ENCODE measurements at places on chromosomes 3 and 15. TPM values are rescaled to one million over a fixed set of nuclear protein-coding genes. Genes with fewer than 3 reads are reported as not detected.

Gene GABRR3
- 0.31 TPM for total RNA-seq

Gene EPHB1
- not detected for total RNA-seq

DNA sequence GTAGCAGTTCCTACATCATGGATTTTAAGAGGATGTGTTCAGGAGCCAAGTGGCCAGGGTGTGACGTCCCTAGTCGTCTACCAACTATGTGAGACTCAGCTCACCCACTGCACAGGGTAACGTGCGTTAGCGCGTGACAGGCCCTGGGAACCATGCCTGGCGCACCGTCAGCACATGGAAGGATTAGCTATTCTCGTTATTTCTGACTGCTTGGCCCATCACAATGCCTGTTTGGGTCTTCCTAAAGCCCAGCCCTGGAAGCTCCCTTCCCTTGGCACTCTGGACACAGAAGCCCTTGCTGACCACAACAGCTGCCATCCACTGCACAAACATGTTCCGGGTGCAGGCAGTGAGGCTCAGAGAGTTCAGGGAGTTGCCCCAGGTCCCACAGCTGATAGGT, 91.0 kb upstream of the RPL32 start:
- H3K27ac ChIP-seq: no peak overlapping the region
- H3K36me3 ChIP-seq: peaks cover 91% of the 10 kb centered on the region
- H3K27me3 ChIP-seq: no peaks in the 10 kb centered on the region
- no peak overlapping the region for H3K4me3 ChIP-seq
- H3K4me1 ChIP-seq: no peaks in the 10 kb centered on the region

- no peaks in the 10 kb centered on the region for H3K36me3 ChIP-seq
- no peak overlapping the region for H3K4me3 ChIP-seq
- no peak for DNase-seq
- no peak overlapping the region for H3K27ac ChIP-seq
- H3K27me3 ChIP-seq: peaks cover 4% of the 10 kb centered on the region
- peaks cover 13% of the 10 kb centered on the region for H3K4me1 ChIP-seq
Measured at GRCh38 chr15:74240897-74241614, 4.9 kb downstream of the CCDC33 start.

DNA sequence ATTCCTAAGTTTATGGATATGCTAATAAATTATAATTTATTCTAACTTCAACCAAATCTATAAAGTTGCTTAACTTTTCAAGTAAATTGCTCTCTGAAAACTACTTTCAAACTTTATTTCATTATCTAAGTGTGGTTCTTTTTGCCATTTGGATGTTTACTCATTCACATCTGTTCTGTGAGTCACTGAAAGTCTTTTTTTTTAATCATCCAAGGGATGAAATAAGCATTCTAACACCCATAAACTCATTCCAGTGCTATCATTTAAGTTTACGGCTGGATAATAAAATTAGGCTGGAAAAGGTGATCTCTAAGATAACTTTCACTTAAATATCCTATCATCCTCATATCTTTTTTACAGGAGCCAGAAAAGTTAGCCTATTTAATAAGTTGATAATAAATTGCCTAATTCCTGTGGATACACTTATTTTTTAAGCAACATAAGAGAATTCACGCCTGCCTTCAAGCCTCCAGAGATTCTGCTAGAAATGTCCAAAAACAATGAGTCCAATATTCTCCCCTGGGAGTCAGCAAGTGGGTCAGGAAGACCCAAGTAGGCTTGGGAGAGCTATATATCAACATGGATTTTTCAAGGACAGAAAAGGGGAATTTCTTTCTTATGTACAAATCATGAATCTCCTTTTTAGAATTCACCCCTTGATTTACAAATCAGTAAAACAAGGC, 25.8 kb downstream of the SCG3 start:
- H3K27me3 ChIP-seq: no peaks in the 10 kb centered on the region
- H3K36me3 ChIP-seq: no peaks in the 10 kb centered on the region
- peaks cover 12% of the 10 kb centered on the region for H3K4me1 ChIP-seq
- no peak overlapping the region for H3K27ac ChIP-seq
- no peak for DNase-seq

All from HepG2 (cell line).